PC-9 (cell line): ENCODE measurements at places on chromosomes 7 and 10. TPM values are rescaled to one million over a fixed set of nuclear protein-coding genes. Genes with fewer than 3 reads are reported as not detected.

GRCh38 chr7:55303220-55303619 is 61.9 kb upstream of the LANCL2 start:
- H3K4me1 ChIP-seq: no peaks in the 10 kb centered on the region
- no peaks in the 10 kb centered on the region for H3K36me3 ChIP-seq
- no peak for DNase-seq
- no peak overlapping the region for H3K4me3 ChIP-seq
- H3K27me3 ChIP-seq: peaks cover 78% of the 10 kb centered on the region

DNA sequence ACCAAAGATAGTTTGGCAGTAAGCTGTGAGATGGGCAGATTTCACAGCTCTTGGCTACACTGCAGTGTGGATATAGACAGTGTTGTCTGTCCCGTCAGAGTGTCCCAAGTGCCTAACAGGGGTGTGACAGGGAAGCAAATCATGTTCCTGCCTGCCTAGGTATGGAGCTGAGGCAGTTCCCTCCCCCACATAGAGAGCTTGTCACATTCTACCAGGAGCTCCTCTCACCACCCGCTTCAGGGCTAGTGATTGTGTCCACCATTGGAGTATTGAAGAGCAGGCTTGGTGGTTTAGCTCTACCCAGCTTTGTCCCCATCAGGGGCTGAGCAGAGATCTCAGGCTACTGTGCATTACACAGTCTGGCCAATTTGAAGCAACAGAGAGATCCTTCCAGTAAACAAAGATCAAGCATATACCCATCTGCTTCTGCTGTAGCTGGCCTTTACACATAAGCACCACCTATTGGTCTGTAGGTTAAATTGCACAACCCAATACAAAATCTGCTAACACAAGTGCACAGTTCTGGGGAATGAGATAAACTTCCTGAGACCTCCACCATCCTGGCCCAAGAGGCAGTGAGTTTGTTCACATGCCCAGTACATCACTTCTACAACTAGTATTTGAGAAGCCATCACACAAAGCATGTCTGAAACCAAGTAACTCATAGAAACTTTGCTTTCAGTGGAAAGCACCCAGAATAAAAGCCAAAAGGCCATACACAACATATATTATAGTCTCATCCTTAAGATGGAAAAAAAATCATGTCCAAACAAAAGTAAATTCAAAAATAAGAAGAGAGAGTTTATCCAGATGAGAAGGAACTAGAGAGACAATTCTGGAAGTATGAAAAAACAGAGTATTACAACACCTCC is 67.3 kb downstream of the GLCCI1 start:
- no peaks in the 10 kb centered on the region for H3K27me3 ChIP-seq
- DNase-seq: no peak

The CFAP70 gene
- total RNA-seq: 3.1 and 4.1 TPM in 2 replicates

The CPA1 gene
- total RNA-seq: not detected in 2 replicates

- DNase-seq: no peak
- H3K36me3 ChIP-seq: no peaks in the 10 kb centered on the region
- H3K27me3 ChIP-seq: no peaks in the 10 kb centered on the region
These were observed 233.8 kb downstream of the KCNMA1 start for GRCh38 chr10:77403761-77404160.

- no peaks in the 10 kb centered on the region for H3K27me3 ChIP-seq
- H3K27ac ChIP-seq: no peak overlapping the region
- no peaks in the 10 kb centered on the region for H3K36me3 ChIP-seq
- peaks cover 21% of the 10 kb centered on the region for H3K4me1 ChIP-seq
- no peak overlapping the region for H3K4me3 ChIP-seq
These were observed 932 bp downstream of the NYAP1 start for GRCh38 chr7:100484673-100485045.

The LIPA gene
- total RNA-seq: 32.4 and 45.2 TPM in 2 replicates

The EN2 gene
- not detected in 2 replicates for total RNA-seq

The GARIN1A gene
- total RNA-seq: 0.57 and 0.78 TPM in 2 replicates

The POU6F2 gene
- total RNA-seq: 0.48 TPM in 1 of 2 replicates, not detected in the other

DNA sequence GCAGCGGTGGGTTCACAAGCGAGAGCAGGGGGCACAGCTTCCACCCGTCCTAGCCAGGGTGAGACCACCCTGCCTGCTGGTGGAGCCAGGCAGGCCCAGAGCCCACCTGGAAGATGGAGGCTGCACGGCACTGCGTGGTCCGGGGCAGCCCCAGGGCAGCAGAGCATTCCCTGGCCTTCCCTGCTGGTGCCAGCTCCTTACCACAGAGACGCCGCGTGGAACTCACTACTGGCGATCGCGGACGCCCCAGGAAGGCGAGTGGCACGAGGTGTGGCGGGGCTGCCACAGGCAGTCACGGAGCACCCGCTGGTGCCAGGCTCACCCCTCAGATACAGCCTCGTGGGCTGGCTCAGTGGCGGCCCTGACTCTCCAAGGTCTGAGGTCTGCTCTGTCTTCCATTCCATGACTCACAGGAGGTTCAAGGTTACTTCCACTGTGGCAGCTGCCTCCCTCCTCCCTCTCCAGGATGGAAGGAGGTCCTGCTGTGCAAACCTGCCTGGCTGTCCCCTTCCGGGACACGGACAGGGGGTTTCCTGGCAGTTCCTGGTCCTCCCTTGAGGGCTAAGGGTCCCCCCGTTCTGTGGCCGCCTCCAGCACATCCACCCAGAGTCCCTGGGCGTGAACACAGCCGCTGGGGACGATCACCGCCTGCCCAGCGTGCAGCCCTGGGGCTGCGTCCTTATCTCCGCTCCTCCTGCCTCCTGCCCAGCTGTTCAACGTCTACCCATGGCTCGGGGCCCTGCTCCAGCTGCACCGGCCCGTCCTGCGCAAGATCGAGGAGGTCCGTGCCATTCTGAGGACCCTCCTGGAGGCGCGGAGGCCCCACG is 3.1 kb downstream of the CYP2W1 start:
- H3K36me3 ChIP-seq: no peaks in the 10 kb centered on the region
- no peaks in the 10 kb centered on the region for H3K4me1 ChIP-seq
- DNase-seq: peak; percentile 48
- no peak overlapping the region for H3K27ac ChIP-seq
- no peaks in the 10 kb centered on the region for H3K27me3 ChIP-seq

DNA sequence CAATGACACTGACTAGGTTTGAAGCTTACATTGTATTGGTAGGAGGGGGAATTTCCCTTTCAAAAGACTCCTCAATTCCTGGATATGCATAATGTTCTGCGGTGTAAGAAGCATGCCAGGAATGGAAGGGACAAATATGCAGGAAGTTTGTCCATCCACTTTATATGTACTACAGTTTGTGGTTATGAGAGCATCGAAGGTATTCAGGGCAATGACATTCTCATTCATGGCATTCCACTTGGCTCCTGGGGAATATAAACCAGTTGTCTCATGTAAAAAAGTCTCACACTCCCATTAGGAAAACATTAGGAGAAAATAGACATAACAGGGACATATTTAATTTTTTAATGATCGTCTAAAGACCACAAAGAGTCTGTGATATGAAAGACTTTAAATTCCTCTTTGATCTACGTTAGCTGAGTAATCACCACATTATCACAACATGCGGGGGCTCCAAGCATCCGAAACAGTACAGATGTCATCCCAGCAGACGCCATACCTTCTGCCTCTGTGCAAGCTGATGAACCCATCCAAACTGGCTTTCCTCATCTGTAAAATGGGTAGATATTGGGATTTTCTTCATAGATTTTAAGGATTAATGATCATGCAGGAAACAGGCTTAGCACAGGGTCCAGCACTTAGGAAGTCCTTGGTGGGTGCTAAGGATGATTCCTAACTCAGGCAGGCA is 675.3 kb downstream of the INHBA start:
- H3K4me3 ChIP-seq: no peak overlapping the region
- H3K4me1 ChIP-seq: peaks cover 22% of the 10 kb centered on the region
- H3K36me3 ChIP-seq: no peaks in the 10 kb centered on the region
- no peaks in the 10 kb centered on the region for H3K27me3 ChIP-seq
- DNase-seq: peak; percentile 88

The PVRIG gene
- 0.95 and 1.1 TPM in 2 replicates for total RNA-seq

The PAX2 gene
- total RNA-seq: not detected in 2 replicates

The STAMBPL1 gene
- 7.4 and 7.6 TPM in 2 replicates for total RNA-seq

GRCh38 chr7:101535351-101535751 is 93.7 kb downstream of the MYL10 start:
- H3K27me3 ChIP-seq: peaks cover 17% of the 10 kb centered on the region; the same call in 1 of the 2 replicates
- no peak overlapping the region for H3K27ac ChIP-seq
- H3K36me3 ChIP-seq: no peaks in the 10 kb centered on the region
- no peak overlapping the region for H3K4me3 ChIP-seq

- no peak overlapping the region for H3K27ac ChIP-seq
- H3K4me1 ChIP-seq: peaks cover 9% of the 10 kb centered on the region
- no peak overlapping the region for H3K4me3 ChIP-seq
These were observed 38.6 kb upstream of the TNKS2 start for GRCh38 chr10:91759581-91759986.

The UBTD1 gene
- 17.1 and 21.2 TPM in 2 replicates for total RNA-seq

DNA sequence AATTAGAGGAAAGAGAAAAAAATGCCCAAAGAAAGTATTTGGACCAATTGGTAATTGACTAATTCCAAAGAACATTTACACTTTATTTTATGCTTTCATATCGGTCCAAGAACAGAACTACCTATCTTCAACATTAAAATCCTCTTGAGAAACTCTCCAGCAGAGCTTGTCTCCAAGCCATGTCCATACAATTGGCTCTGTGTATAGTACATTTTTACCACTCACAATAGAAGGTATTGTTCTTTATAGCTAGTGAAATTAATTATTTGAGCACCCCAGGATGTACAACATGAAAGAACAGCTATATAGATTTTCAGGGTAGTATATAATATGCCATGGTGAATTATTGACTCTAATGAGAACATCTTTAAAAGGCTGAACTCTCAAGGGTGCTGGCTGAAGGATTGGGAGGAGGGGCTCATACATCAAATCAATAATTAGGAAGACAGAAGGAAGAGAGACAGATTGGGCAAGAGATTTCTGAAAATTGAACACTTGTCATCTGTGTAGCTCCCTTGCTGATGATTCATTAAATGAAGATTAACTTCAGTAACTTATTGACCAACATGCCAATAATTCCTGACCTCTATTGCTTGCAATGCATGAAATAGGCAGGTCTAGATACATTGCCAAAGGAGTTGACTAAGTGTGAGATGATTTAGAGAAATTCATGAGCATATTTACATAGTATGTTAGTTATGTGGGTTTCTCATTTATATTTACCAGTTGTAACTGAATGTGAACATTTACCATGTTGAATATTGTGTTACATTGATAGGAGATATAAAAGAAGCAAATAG is 249.7 kb downstream of the MTERF1 start:
- H3K36me3 ChIP-seq: no peaks in the 10 kb centered on the region
- no peaks in the 10 kb centered on the region for H3K27me3 ChIP-seq

DNA sequence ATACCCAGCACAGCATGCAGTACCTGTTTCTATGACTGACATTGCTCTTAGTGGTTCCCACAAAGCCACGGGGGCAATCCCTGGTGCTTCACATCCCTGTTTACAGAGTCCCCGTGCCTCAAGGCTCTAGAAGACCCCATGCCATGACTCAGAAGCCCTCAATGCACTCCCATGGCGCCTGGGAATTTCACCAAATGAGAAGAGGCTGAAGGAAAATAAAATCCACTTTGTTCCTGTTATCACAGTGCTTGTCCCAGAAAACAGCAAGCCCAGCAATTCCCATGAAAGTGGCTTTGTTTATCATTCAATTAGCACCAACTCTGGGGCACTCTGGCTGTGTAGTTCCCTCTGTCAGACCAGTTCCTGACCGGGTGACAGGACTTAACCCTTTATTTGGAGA is 268.3 kb downstream of the TNS3 start:
- H3K4me3 ChIP-seq: no peak overlapping the region
- H3K4me1 ChIP-seq: no peaks in the 10 kb centered on the region
- DNase-seq: no peak
- H3K36me3 ChIP-seq: peaks cover 59% of the 10 kb centered on the region
- H3K27me3 ChIP-seq: no peaks in the 10 kb centered on the region
- no peak overlapping the region for H3K27ac ChIP-seq

DNA sequence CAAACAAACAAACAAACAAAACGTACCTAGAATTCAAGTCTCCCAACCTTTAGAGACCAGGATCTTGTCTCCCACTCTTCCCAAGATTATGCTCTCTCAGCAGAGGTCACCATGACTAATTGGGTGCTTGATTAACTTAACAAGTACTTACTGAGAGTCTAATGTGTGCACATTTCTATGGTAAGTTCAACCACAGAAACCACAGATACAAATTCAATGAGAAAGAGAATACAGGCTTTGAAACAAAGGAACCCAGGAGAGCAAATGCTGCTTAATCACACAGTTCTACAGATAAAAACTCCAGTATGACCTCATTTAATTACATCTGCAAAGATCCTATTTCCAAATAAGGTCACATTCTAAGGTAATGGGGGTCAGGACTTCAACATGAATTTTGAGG is 142.8 kb downstream of the DNAJC1 start:
- no peak overlapping the region for H3K4me3 ChIP-seq
- H3K27ac ChIP-seq: no peak overlapping the region
- no peak for DNase-seq
- H3K27me3 ChIP-seq: no peaks in the 10 kb centered on the region
- no peaks in the 10 kb centered on the region for H3K4me1 ChIP-seq

DNA sequence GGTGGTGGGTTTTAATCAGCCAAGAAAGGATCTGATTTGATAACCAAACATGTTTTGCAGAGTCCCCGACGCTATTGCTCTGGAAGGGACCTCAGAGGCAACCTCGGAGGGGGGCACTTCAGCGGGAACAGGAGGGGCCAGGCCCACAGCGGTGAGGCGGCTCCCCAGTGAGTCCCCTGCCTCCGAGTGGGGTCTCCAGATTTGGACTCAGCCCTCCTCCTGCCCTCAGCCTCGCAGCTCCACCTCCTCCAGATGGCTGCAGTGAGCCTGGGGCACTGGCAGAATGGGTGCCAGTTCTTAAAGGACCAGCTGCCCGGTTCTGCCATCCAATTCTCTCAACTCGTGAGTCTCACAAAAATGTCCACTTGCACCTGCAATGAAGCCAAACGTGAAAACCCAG is 61.0 kb upstream of the NANOS1 start:
- H3K36me3 ChIP-seq: no peaks in the 10 kb centered on the region
- no peak overlapping the region for H3K4me3 ChIP-seq
- H3K27ac ChIP-seq: no peak overlapping the region

DNA sequence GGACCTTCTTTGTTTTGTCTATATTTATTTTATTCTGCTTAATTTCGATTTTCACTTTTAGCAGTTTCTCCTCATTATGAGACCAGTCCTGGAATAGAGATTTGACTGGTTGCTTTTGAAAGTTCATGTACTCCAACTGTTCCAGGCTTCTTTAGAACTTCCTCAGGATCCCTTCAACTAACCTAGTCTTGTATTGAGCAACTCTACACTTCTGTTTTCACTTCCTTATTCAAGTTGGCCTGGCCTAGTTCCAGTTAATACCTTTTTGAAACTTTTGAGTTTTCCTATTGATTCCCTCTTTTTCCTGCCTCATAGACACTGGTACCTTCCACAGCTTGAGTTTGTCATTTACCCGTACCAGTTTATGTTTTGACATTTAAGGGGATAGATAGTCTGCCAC is 421.7 kb downstream of the ATRNL1 start:
- H3K27ac ChIP-seq: no peak overlapping the region
- no peak overlapping the region for H3K4me3 ChIP-seq
- no peak for DNase-seq
- no peaks in the 10 kb centered on the region for H3K27me3 ChIP-seq
- no peaks in the 10 kb centered on the region for H3K4me1 ChIP-seq

The TRIM50 gene
- not detected in 2 replicates for total RNA-seq

The OR2A12 gene
- total RNA-seq: not detected in 2 replicates

The MARCHF5 gene
- 31.5 and 39.1 TPM in 2 replicates for total RNA-seq

- no peak for DNase-seq
- no peaks in the 10 kb centered on the region for H3K36me3 ChIP-seq
- no peak overlapping the region for H3K4me3 ChIP-seq
- H3K27ac ChIP-seq: no peak overlapping the region
- H3K4me1 ChIP-seq: no peaks in the 10 kb centered on the region
These were observed 465.2 kb downstream of the NRG3 start for GRCh38 chr10:82340166-82340565.

The PLEKHS1 gene
- 2.9 and 4.9 TPM in 2 replicates for total RNA-seq
